ENCODE measurements at places on chromosomes 7 and 10.
A peak's percentile ranks its signal among the peaks of the same experiment; 100 is the strongest.

- DNase-seq, result no peak
These were observed 99.4 kb downstream of the TCERG1L start for GRCh38 chr10:131211965-131212619.

DNA sequence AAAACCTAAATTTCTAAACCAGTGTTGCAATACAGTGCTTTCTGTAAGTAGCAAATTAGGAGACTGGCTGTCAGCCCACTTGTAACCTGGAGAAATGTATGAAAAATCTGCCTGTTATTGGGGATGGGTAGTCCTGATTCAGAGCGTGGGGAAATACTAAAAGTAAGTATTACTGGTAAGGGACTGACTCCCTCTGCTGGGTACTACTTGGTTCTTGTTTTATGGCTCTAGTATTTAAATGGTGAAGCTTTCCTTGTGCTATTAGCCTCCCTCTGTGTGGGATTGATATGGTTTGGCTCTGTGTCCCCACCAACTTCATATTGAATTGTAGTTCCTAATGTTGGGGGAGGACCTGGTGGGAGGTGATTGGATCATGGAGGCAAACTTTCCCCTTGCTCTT lies 886.1 kb downstream of the SORCS1 start:
- DNase-seq, result no peak

DNA sequence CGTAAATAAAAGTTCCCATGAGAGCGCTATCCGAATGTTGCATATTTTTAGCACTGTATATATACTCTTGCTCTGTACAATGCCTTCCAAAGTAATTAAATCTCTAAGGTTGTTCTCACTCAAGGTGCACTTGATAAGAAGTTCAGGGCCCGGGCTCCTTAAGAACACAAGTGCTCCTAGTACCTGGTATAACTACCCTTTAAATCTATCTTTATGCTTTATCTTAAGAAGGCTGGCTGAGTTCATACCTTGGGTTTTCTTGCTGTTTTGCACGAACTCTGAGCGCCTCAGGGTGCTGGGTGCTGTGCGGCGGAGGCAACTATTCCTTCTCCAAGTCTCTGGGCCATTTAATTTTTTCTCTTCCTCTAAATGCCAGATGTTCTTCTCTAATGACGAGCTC lies 80.4 kb downstream of the DNMBP start:
- no peak for DNase-seq

- DNase-seq, result no peak
These were observed at the start of gene POM121L12 for GRCh38 chr7:53035499-53036412. TSS of gene POM121L12 (plus strand) at chr7:53035633. CDS start at chr7:53035672, 39 bp downstream.

DNA sequence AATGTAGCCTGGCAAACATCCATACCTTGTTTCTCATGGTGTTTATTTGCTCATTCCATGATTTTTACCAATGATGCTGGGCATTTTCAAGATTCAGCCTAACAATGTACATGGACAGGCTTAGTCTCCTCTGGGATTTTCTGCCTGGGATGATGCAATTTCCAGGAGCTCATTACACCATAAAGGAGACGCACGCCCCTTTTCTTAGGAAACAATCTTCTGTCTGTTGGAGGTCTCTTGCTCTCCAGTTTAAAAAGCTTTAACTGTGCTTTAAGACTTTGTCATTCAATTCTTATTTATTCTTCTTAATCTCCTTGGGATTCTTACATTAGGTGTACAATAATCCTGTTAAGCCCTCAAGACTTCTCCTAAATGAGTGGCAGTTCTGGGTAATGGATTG lies 150.3 kb upstream of the NRP1 start:
- no peak for DNase-seq

GRCh38 chr10:114652402-114653368 lies 5.4 kb downstream of the ABLIM1 start:
- DNase-seq, result no peak

- no peak for DNase-seq
These were observed 6.6 kb upstream of the IGFBP3 start for GRCh38 chr7:45927721-45928120.

GRCh38 chr7:98234429-98235147 lies 17.4 kb downstream of the TECPR1 start:
- no peak for DNase-seq

GRCh38 chr10:16597656-16598055 lies 76.0 kb upstream of the C1QL3 start:
- DNase-seq, result no peak

GRCh38 chr10:70847659-70848360 lies 32.1 kb downstream of the SGPL1 start:
- no peak for DNase-seq

- no peak for DNase-seq
These were observed 502.8 kb downstream of the SORCS1 start for GRCh38 chr10:106661767-106662140.

DNA sequence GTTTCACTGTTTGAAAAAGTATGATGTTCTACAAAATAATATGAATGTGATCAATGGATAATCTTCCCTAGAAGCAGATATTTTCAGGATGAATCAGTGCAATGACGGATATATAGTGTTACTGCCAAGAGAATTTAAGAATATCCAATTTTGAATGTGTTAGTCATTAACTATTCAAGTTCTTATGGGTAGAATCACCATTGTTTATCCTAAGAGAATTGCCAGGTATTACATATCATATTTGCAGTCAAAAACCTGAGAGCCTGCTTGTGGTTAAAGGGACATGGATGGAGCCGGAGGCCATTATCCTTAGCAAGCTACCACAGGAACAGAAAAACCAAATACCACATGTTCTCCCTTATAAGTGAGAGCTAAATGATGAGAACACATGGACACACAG lies 26.9 kb downstream of the AHR start:
- no peak for DNase-seq

DNA sequence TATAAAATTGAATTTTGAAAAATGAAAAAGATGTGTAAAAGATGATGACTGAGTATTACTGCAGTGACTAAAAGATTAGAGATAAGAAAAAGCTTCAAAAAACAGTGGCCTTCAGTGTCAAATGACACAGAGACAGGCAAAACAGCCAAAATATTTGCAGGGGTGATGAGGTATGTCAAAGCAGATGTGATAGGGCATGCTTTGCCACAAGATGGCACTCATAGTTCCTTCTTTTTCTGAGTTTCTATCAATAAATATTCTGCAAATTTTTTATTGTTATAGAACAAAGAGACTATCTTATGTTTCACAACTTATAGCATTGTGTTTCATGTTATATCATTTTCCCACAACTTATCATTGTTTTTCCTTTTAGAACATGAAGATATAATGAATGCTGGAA lies 344.1 kb upstream of the HPS1 start:
- DNase-seq, result no peak

DNA sequence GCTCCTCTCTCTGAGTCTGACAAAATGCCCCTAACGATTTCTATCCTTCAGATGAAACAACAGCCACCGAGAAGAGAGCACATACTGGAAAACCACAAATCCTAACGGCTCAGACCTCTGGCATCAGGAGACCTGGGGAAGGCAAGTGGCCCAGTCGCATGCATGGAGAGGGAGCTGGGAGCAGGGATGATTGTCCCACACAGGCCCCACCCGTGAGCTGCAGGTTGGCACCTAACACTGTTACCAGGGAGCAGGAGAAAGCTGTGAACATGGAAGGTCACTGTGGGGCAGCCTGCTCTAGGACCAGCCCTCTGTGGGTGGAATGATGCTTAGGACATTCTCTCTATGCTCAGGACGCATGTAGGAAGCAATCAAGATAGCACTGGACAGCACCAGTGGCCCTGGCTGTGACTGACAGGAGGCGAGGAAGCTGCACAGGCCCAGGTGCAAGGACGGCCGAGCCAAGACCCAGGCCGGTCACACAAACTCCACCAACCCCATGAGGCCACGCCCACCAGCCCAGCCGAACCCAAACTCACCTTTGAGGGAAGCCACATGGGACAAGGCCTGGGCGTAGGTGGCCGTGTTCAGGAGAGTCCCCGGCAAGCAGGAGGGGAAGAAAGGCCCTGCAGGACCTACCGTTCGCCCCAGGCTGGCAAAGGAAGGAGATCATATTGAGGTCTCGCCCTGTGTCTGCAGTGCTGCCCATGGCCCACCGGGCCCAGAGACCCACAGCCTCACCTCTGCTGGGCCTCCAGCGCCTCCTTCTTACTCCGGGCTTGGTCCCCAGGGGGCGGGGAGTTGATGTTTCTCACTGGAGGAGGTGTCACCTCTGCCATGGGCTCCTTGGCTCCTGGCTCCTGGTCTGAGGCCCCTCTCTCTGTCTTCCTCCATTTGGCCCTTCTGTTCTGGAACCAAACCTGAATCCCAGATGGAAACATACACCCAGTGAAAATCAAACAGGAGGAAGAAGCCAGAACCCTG lies 9.7 kb downstream of the DRGX start:
- DNase-seq, result no peak

DNA sequence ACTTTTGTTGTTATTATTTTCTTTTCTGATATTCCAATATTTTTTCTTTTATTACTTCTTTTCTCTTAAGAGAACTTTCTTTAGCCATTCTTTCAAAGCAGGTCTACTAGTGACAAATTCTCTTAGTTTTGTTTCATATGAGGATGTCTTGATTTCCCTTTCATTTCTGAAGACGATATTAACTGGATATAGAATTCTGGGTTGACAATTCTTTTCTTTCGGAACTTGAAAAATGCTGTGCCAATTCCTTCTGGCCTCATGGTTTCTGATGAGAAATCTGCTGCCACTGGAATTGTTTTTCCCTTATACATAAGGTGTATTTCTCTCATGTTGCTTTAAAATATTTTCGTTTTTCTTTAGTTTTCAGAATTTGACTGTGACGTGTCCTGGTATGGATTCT lies 97.0 kb upstream of the KIF5B start:
- no peak for DNase-seq

GRCh38 chr10:11165591-11166543 lies 148.2 kb downstream of the CELF2 start:
- no peak for DNase-seq

- no peak for DNase-seq
These were observed 19.8 kb downstream of the ZNF467 start for GRCh38 chr7:149753375-149754233.

DNA sequence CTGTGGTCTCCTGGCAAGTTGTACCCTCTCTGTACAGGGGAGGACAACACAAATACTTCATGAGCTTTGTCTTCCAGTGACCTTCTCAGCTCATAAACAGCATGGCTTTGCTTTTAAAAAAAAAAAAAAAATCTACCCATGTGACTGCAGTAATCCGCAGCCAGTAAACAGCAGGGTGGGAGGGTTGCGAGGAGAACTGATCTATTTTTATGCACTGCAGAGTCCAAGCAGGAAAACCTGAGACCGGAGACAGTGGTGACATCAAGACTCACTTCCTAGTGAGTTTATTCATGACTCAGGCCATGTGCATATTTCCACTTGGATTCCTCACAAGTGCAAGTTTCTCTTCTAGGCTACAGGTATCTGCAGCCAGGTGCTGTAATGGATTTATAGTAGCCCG lies 127.9 kb downstream of the NRF1 start:
- no peak for DNase-seq

- no peak for DNase-seq
These were observed 339.8 kb downstream of the RNLS start for GRCh38 chr10:88243202-88243744.

DNA sequence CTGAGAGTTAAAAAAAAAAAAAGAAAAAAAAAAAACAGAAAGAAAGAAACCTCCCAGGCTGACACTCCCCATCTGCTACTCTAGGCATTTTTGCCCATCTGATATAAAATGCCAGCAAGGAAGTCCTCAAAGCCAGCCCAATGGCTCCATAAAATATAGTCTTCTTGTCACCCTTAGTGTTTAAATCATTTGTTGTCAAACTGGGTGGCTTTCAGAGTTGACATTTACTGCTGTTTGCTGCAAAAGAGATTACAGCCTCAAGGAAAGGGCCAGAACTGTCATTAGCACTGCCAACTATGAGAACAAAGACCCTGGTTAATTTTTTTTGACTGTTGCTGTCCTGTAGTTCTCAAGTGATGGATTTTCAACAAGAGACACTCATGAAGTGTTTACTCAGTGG lies 86.5 kb downstream of the TRIL start:
- no peak for DNase-seq

DNA sequence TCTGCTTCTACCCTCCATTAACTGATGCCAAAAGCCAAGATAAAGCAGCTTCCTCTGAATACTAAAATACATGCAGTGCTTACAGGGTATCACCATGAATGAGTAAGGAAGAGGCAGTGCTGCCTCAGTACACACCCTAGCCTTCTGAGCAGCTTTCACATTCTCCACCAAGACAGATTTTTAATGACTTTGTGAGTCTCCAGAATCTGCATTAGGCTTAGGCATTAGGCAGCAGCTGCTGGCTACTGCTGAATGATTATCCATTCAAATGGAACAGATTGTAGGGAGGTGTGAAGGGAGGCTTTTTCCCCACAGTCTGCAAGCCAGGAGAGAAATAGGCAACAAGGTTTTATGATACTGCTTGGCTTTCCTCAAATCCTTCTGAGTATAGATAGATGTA lies 1226.7 kb upstream of the LRRN3 start:
- no peak for DNase-seq

GRCh38 chr10:72309290-72310240 lies 35.8 kb downstream of the DDIT4 start:
- no peak for DNase-seq

GRCh38 chr7:151484971-151485707 lies 34.6 kb downstream of the RHEB start:
- peak; percentile 16 for DNase-seq

DNA sequence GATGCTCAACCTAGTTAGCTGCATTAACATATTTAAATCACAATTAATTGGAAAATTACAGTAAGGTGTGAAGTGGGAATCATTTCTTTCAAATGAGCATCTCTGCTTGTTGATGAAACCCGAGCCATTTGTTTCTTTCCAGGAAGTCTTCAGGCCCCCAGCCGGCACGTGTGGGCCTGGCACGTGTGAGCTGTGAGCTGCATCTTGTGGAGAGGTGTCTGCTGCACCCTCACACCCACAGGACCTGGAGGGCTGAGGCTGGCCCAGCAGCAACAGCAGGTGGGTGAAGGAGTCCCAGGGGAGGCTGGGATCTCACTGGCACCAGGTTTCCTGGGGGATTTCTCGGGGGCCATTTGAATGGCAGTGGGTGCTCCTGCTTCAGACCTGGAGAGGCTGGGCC lies 372.5 kb upstream of the MKI67 start:
- DNase-seq, result no peak

DNA sequence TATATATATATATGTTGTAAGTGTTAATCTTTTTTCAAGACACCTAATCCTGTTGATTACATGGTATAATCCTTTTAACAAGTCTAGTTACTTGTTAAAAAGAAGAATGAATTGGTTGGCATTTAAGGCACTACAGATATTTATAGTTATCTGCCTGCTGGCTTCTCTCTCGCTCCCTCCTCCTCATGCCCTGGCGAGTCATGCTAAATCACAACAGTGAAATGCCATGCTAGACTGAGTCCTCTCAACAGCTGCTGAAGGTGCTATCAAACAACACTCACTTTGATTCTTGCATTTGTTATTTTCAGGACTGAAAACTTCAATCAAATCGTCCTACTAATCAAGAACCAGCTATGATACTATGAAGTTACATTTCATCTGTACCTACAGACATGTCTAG lies 15.4 kb downstream of the NRAP start:
- no peak for DNase-seq

GRCh38 chr7:48096273-48096672 lies 7.2 kb downstream of the UPP1 start:
- DNase-seq, result no peak

- no peak for DNase-seq
These were observed 119.7 kb downstream of the JMJD1C start for GRCh38 chr10:63346015-63346441.

GRCh38 chr7:1446620-1447032 lies 12.6 kb downstream of the MICALL2 start:
- no peak for DNase-seq

All from stimulated activated CD4-positive, alpha-beta T cell treated with anti-CD3 and anti-CD28 coated beads, Interleukin-1b, Interleukin-23, amount 100 ng/mL, for 24 hours (primary cell).